ENCODE measurements at places on chromosomes 1 and 21. TPM values are rescaled to one million over a fixed set of nuclear protein-coding genes. Genes with fewer than 3 reads are reported as not detected.
A peak's percentile ranks its signal among the peaks of the same experiment; 100 is the strongest.

The C1orf115 gene
- total RNA-seq = 5.9 TPM

The KIF17 gene
- 2.8 TPM for total RNA-seq

The PSRC1 gene
- total RNA-seq = 33.8 TPM

The FNDC5 gene
- total RNA-seq = 0.35 TPM

The WNT2B gene
- 0.46 TPM for total RNA-seq

The COL6A1 gene
- total RNA-seq = 487 TPM

The PGBD5 gene
- total RNA-seq = under 0.01 TPM

The NBPF4 gene
- total RNA-seq = 0.07 TPM

DNA sequence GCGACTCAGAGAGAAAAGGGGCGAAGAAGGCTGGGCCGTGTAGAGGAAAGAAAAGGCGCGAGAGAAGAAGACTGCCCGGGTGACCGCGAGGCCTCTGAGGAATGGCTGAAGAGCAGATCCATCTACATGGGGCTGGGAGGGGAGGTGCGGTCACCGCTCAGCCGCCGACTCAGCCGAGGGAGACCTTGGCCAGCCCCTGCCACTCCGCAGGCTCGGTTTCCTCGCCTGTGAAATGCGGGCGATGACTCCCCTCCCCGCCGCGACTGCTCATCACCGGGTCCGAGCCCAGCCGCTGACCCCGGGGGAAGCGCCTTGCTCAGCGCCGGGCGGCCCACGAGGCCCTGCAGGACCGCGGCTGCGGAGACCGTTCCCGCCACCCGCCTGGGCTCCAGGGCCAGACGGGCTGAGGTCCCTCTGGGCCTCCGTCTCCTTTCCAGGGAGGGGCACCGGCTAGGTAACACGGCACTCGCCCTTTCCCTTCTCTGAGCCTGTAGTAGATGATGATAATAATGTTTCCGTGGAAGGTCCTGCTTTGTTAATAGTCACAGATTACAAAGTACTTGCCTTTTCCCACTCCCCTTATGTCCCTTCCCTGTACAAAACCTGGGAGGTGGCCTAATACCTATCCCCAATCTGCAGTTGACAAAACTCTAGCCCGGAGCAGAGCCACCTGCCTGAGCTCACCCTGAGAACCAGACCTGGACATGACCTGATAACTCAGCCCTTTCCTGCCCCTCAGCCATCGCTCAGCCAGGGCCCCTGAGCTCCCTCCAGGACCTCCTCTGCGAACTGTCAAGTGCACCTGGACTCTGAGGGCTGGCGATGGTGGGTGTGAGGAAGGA, 1.6 kb upstream of the BSND start:
- no peak for DNase-seq

DNA sequence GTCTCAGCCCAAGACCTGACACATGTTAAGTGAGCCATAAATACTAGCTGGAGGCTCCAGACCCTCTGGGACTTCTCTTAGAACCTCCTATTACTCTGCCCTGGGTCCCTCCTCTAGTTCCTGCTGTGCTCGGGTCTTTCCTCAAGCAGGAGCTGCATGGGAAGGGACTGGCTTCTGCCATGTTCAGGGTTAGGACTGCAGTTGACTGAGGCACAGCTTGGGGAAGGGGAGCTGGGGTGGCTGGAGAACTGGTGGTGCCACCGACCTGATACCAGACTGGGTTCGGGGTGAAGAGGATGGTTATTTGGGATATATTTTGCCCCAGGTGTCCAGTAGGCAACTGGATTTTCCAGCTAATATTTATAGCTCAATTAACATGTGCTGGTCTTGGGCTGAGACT, 15.7 kb downstream of the HYI start:
- no peak for DNase-seq

DNA sequence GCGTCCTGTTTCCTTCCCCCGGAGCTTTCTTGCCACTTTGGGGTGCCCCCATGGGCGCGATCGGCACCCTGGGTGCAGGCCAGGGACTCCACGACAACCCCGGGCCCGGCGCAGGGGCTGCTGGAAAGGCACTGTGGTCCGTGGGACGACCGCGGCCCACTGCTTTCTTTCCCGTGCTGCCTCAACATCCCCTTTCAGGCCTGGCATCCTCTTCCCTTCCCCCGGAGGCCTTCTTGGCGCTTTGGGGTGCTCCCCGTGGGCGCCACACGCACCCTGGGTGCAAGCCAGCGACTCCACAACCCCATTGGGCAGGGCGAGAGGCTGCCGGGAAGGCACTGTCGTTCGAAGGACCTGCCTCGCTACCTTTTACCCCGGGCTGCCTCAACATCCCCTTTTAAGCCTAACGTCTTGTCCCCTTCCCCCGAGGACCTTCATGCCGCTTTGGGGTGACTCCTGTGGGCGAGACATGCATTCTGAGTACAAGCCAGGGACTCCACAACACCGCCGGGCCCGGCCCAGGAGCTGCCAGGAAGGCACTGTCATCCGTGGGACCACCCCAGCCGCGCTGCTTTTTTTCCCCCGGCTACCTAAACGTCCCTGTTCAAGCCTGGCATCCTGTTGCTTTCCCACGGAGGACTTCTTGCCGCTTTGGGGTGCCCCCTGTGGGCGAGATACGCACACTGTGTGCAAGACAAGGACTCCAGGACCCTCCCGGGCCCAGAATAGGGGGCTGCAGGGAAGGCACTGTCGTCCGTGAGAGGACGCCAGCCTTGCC, 137.8 kb downstream of the LIPI start:
- no peak for DNase-seq

- no peak for DNase-seq
Measured at GRCh38 chr1:198320759-198321158, 164.0 kb downstream of the NEK7 start.

DNA sequence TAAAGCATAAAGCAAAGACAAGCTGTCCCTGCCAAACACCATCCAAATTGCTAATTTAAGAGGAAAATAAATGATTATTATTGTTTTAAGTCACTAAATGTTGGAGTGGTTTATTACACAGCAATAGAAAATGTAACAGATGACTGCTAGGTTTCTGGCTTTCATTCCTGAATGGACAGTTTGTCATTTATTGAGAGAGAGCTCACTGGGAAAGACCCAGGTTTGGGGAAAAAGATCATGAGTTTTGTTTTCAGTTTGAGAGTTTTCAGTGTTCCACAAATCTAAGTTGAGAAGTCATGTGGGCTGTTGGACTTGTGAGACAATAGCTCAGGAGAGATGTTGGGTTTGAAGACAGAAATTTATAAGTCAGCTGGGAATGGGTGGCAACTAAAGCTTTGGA, 5.4 kb downstream of the GPA33 start:
- DNase-seq = no peak

DNA sequence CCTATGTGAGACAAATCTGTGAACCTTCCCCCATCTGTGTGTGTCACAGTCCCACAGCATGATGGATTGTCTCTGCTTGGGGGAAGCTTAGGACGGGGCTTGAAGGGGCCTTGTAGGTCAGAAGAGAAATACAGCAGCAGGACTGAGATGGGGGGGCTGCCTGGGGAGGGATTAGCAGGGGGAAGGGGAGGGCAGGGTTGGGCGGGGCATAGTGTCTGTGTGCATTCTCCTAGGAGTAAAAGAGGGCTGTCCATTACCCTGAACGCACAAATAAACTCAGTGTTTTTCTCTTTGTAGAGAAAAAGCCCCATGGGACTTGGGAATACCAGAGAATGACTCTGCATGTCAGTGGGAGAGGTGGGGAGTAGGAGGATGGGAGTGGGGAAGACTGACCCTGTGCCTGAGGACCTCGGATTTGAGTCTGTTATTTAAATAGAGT, 16.4 kb downstream of the RNF220 start:
- no peak for DNase-seq

GRCh38 chr1:223771814-223772770, 59.8 kb downstream of the CAPN2 start:
- DNase-seq = peak; percentile 93

- DNase-seq = peak; percentile 55
Measured at GRCh38 chr1:61692155-61692800, 32.7 kb downstream of the TM2D1 start.

DNA sequence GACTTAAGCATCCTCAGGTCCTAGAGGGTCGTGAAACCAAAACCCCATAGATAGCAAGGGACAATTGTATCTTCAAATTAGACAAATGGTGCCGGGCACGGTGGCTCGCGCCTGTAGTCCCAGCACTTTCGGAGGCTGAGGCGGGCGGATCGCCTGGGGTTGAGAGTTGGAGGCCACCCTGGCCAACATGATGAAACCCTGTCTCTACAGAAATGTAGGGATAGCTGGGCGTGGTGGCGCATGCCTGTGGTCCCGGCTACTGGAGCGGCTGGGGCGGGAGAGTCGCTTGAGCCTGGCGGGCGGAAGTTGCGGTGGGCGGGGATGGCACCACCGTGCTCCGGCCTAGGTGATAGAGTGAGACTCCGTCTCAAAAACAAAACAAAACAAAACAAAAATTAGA, 780.6 kb downstream of the BRINP3 start:
- no peak for DNase-seq

GRCh38 chr1:112904071-112904830, 51.7 kb downstream of the SLC16A1 start:
- peak; percentile 91 for DNase-seq

- DNase-seq = no peak
Measured at GRCh38 chr1:157161901-157162300, 23.7 kb upstream of the ETV3 start.

GRCh38 chr21:16418226-16418625, 688.4 kb downstream of the USP25 start:
- DNase-seq = no peak

DNA sequence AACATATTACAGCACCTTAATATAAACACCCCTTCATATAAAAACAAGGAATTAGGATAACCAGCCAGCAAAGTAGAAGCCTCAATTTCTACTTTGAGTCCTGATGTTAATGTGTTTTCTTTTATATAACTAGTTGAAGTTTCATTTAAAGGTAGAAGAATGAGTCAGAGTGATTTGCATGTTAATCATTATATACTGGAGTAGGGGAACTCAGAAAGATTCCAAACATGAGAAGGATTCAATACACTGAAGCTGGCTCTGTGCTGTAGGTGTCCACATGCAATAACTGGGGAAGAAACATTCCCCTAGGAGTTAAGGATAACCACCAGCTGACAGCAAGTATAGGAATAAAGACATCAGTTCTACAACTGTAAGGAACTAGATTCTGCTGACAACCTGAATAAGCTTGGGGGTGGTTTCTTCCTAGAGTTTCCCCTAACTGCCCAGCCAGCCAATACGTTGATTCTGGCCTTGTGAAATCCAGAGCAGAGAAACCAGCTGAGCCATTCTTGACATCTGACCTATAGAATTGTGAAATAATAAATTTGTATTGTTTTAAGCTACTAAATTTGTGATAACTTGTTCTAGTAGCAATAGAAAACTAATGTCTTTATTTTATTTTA, 33.4 kb upstream of the RNPC3 start:
- no peak for DNase-seq

- DNase-seq = no peak
Measured at GRCh38 chr1:2975466-2976179, 45.6 kb upstream of the ACTRT2 start.

DNA sequence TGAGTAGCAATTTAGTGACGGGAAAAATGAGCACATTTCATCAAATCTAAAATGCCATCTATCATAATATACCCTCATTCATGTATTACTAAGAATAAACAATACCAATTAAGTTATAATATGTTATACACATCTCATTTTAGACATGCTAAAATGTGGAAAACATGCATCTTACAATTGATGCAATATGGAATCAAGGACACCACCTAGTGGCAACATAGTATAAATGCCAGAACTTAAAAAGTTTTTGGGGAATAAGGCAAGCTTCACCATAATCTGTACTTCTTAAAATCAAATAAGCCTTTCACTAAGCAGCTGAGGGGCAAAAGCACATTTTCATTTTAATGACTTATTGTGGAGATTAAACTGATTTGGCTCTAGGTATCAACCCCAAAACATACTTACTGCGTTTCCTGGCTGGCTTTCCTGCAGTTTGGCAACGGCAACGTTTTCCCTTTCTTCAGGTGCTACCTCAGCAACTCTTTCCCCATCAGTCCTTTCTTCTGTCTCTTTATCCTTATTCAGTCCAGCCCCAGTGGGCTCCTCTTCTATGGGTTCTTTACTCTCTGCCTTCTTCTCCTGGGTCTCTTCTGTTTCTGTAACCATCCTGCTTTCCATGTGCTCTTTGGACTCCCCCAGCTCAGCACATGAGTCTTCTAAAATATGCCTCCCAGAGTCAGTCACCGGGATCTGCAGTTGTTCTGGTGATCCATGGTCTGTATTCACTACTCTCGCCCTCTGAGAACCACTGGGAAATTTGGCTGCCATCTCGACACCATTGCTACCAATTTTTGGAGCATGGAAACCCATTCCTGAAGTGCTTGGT, 11.4 kb downstream of the SDE2 start:
- peak; percentile 76 for DNase-seq

DNA sequence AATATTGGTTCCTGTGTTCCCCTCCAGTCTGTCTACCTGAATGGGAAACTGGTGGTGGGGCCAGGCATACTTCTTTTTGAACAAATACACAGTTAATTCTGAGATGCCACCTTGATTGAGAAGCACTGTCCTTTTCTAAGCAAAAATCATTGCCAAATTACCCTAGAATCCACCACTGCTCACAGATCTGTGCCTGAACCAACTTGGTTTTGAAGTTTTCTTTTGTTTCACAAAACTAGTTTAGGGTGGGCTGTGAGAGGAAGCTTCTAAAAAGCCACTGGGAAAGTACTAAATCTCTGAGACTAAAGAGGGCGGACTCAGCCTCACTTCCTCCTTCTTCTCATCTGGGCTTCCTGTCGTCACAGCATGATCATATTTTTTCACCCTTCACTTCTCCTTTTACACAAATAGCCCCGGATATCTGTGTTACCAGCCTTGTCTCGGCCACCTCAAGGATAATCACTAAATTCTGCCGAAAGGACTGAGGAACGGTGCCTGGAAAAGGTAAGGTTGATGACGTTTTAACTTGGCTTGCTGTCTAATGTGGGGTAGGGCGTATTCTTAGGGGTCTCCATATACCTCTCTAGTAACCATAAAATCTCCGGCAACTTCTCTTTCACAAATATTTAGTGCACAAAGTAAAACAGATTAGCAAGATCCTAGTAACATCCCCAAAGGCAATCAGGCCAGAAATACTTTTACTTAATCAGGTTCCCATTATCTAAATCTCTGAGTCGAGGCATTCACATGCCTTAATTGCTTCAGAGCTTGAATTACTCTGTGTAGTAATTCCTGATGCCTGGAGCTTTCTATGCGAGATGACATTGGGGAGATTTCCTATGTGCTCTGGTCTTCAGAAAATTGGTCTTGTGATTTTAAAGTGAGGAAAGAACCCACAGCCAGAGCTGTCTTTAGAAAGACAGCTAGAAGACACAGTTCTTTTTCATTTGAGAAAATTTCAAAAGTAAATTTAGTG, at the start of gene CD53:
TSS of gene CD53 (plus strand) at position 404 of the 976 bp plus-strand sequence. CDS start 18,261 bp downstream, outside the sequence.
- no peak for DNase-seq
